ENCODE measurements at places on chromosomes 6 and 20.

DNA sequence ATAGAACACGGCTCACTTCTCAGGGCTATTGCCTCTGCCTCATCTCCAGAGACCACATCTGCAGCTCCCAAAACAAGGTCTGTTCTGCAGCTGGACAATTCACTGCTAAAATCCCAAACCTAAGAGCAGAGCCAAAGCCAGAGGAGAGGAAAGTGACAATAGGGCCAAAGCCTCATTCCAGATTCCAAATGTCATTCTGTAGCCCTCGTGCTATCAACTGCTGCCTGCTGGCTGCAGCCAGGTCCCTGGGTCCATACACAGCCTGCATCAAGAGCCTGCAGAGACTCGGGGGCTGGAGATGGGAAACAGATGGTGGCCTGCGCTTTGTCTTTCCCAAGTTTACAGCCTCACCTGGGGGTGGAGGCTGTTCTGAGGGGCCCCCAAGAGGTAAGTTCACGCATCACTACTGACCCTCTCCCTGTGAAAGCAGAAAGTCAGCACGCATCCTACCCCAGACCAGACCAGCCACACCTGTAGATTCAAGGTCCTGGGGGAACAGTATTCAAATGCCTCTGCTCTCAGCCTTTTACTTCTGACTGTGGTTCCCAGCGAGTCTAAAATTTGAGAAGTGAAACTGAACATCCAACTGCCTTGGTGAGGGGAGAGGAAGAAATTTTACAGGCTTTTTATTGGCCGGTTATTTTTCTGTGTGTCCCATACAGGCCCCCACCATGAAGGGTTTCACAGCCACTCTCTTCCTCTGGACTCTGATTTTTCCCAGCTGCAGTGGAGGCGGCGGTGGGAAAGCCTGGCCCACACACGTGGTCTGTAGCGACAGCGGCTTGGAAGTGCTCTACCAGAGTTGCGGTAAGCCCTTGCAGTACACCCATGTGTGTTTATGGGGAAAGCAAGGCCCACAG, at the start of gene LY86:
Gene LY86 (plus strand): TSS at position 657 of the 860 bp plus-strand sequence. CDS start 15 bp downstream, at position 672.
- DNase-seq = peak; percentile 54

GRCh38 chr6:1972962-1973361, 272.4 kb downstream of the GMDS start:
- no peak for DNase-seq

GRCh38 chr20:37627060-37627766, 66.6 kb upstream of the CTNNBL1 start:
- no peak for DNase-seq

DNA sequence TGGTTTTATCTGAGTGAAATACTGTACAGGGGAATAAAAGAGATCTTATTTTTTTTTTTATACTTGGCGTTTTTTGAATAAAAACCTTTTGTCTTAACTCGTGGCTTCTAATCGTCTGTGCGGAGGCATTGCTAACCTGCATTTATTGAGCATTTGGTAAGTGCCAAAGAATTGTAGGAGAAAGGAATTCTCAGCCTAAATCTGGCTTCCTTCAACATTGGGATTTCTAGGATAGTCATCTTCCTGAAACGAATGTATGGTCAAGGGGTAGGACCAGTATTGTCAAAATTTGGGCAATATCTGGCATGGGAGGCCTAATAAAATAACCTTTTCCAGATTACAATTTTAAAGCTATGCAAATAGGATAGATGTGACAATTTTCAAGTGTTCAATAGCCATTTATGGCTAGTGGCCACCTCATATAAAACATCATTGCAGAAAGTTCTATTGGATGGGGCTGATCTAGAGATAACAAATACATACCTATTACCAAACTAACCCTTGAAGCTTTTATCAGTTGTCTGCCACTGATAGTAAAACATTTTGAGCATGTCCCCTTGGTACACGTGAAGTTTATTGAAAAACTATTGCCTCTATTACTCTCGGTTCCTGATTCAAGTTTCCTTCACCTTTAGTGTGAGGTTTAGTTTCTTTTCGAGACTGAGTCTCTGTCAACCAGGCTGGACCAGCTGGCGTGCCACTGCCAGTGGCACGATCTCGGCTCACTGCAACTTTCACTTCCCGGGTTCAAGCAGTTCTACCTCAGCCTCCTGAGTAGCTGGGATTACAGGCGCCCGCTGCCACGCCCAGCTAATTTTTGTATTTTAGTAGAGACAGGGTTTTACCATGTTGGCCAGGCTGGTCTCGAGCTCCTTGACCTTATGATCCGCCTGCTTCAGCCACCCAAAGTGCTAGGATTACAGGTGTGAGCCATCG, 5.6 kb downstream of the PIM1 start:
- no peak for DNase-seq

GRCh38 chr20:14716351-14716801, 379.0 kb upstream of the FLRT3 start:
- no peak for DNase-seq

DNA sequence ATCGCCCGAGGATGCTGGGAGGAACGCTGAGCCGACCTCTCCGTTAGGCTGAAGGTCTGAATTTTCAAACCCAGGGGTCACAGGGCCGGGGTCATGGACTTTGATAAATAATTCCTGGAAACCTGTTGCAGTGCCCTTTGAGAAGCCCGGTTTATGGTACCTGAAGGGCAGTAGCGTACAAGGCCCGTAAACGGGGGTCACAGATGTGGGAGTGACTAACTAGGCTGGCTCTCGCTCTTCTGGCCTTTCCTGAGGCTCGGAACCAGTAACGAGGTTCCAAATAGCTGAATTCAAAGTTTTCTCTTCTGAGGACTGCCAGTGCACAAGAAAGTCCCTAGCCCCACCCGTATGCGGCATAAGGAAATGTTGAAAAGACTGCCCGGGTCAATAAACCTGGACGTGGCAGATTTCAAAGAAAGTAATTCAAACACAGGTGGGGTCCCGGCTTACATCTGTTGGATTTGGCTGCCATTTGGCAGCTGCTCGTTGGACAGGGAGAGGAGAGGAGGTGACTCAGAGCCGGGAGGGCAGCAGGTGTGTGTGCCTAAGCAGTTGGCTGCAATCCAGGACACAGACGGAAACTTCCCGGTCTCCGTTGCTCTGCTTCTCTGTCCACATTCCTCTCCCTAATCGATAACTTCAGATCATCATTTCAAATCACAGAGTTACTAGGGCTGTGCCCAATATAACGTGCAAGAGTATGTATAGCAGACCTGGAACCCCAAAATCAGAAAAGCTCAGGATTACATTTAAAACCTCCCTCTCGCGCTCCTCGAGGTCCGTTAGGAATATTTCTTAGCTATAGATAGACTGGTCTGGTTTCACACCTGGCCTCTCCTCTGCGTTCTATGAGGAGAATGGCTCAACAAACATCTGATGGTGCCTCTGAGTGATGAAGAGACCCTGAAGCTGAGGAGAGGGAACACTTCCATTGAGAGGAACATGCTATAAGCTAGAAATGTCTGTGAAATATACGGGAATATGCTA, 765 bp upstream of the GMDS start:
- peak; percentile 38 for DNase-seq

DNA sequence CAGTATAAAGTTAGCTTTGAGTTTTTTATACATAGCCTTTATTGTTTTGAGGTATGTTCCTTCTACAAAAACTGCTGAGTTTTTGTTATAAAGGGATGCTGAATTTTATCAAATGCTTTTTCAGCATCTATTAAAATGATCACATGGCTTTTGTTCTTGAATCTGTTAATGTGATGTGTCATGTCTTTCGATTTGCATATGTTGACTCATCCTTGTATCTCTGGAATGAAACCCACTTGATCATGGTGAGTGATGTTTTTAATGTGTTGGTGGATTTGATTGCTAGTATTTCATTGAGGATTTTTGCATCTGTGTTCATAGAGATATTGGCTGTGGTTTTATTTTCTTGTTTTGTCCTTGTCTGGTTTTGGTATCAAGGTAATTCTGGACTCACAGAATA, 24.7 kb upstream of the BLCAP start:
- no peak for DNase-seq

DNA sequence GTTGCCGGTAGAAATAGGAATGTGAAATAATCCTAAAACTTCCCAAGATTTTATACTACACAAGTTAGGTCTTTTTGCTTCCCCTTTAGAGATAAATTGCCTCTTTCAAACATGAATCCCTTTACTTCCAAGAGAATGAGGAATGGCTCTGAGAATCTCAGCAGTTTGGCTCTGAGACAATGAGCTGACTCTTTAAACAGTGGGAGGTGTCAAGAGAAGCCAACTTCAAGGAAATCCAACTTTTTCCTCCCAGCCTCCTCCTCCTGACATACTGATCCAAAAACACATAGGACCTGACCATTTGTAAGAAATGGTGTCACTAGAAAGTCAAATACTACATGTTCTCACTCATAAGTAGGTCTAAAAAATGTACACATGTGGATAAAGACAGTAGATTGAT, 154.2 kb downstream of the ALDH8A1 start:
- DNase-seq = no peak

GRCh38 chr6:25248123-25248522, 31.1 kb upstream of the CARMIL1 start:
- no peak for DNase-seq

DNA sequence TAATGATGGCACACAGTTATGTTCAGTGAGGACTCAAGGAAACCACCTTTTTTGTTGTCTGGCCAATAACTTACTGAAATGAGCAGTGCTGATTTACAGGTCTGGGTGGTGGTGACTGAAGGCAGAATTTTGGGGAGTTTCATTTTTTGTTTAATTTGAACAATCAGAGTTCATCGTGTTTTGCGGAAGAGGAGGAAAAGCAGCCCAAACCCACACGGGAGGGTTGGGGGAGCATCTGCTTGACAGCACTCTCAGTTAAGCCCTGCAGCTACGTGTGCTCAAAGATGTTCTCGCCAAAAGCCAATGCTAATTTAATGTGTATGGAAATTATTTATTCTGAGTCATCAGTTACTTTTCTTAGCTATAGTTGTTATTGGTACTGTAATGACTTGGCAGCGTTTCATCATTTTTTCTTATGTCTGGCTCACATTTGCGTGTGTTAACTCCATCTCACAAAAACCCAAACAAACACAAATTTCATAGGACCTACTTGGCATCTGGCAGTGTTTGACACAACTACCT, 89.2 kb downstream of the UST start:
- DNase-seq = no peak

DNA sequence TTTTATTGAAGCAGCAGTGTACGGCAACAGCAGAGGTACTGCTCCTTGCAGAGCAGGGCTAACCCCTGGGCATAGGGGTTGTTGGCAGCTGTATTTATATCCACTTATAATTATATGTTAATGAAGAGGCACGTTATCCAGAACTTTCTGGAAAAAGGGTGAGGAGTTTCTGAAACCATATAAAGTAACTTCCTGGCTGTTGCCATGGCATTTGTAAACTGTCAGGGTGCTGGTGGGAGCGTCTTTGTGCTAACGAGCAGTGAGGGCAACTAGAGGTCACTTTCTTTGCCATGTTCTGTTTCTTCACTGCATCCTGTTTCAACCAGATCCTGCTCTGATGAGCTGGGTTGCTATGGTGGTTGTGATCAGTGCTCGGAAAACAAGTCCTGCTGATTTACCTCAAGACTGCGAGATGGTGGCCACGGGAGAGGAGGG, 11.1 kb upstream of the ARFGEF2 start:
- no peak for DNase-seq

- no peak for DNase-seq
Measured at GRCh38 chr6:12832226-12832735, 115.7 kb downstream of the PHACTR1 start.

GRCh38 chr20:58254890-58255289, 26.4 kb upstream of the ANKRD60 start:
- DNase-seq = no peak

DNA sequence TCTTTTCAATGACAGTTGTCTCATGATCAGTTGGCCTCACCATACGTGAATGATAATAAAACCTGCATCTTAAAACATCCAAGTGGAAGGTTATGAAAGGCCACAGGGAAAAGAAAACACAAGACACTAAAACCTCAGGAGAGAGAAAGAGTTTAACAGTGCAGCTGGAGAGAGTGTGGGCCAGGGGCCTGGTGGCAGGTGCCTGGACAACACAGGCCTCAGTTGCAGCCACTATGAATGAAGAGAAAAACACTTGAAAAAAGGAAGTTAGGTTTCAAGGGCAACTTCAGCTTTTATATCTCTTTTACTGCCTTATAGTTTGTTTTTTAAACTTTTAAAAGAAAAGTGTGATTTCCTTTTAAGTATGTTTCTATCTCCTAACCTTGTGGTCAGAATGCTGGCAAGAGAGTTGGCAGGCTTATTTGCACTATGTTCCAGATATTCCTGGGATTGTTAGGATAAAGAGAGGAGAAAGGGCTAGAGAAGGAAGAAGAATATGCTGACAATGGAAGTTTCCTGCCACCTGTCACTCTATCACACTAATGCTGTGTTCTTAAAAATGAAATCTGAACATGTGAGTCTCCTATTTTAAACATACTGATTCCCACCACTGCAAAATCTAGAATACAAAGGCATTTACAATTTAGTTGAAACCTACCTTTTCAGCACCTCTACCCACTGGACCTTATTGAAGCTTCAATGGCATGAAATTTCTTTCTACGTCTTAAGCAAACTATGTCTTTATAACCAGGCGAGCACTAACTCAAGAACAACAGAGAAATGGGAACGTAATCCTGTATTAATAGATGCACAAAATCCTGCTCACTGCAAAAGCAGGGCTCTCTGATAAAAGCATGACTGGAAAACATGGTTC, 222.4 kb downstream of the CD83 start:
- DNase-seq = no peak

DNA sequence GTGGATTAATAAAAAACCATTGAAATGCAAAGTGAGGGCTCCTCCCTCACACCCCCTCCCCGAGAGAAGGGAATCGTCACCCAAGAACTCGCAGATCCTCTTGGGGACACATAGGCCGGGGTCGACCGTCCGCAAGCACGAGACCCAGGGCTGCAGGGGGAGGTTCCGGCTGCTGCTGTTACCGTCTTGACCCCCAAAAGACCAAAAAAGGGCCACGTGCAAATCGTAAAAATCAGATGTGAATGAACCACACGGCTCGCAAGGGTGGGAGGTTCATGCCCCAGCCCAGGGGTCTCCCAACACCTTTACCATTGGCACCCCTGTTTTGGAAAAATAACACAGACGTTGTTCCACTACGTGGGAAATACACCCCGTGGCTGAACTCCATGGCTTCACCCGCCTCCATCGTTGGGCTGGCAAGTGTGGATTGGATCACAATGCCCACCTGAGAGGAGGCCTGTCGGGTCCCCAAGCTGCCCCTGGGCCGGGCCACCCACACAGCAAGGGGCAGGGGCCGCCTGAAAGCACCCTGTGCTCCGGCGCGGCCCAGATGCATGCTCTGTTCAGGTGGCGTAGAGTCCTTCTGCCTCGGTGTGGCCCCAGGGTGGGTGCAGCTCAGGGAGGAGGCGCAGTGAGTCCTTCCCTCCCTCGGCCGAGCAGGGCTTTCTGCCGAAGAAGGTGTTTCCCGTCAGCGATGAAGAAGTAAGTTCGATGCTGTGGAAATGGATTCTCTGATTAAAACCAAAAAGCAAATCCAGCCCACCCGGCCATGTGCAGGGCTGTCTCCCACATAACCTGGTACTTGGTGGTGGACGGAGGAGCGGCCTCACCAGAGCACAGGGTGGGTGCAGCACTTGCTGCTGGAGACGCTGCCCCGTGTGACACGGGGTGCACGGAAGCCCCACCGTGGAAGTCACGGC, 85.0 kb downstream of the YTHDF1 start:
- no peak for DNase-seq
